ENCODE measurements at places on chromosomes 3 and 15.
A peak's percentile ranks its signal among the peaks of the same experiment; 100 is the strongest.

GRCh38 chr15:78763796-78764241 lies 47.4 kb downstream of the ADAMTS7 start:
- no peak for DNase-seq

- no peak for DNase-seq
Observed at GRCh38 chr3:47250309-47251060, 32.1 kb downstream of the KIF9 start.

GRCh38 chr3:171435143-171435542 lies 25.1 kb downstream of the TNIK start:
- no peak for DNase-seq

GRCh38 chr15:83320404-83320803 lies 35.9 kb upstream of the BNC1 start:
- no peak for DNase-seq

DNA sequence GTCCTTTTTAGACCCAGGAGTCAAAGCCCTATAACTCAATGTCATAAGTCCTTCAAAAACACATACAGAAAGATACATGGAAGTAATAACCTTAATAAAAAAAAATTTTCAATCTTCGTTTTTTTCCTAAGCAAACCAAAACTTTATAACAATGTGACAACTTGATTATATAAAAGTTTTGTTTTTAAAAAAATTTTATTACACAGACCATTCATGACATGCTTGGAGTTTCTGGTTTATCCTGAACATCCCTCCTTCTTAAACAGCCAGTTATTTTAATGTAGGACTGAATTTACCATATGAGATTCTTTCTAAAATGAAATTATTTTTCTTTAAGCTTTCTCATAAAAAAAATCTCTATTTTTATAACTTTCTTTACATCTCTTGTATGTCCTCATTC lies 30.7 kb downstream of the IQCF6 start:
- DNase-seq: no peak

GRCh38 chr3:49900491-49901153 lies 3.1 kb downstream of the MST1R start:
- peak; percentile 66 for DNase-seq

DNA sequence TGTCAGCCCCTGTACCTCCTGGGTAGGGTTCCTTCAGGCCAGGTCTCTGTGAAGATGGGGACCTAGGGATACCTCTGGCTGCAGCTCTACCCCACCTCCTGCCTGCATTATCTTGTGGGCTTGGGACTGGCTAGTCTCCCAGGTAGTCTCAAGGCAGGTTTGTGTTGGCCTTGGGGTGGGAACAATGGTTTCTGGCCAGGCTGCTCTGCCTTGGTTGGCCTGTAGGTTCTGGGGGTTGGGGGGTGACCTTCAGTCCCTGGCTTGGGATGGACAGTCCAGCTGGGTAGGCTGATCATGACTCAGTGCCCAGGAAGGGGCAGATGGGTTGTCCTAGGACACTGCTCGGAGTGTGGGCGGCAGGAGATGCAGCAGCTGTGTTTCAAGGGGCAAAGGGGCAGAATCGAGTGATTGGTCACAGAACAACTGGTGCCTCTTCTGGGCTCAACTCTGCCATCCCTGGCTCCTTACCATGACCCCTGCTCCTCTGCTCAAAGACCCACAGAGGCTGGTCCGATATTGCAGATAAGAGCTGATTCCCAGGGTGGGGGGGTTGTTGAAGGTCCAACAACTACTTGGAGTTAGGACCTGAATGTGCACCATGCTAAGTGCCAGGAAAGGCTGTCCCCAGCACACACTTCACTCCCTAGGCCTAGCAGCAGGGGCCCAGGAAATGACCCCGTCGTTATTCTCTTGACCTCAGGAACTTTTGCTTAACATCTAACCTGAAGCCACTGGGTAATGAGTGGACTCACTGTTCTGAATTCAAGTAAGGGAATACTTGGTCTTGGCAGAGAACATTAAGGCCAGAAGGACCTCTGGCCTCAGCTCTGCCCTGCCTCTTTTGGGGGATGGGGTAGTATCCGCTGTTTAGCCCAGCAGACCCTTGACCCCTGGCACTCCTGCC lies 18.1 kb upstream of the BSN start:
- no peak for DNase-seq

DNA sequence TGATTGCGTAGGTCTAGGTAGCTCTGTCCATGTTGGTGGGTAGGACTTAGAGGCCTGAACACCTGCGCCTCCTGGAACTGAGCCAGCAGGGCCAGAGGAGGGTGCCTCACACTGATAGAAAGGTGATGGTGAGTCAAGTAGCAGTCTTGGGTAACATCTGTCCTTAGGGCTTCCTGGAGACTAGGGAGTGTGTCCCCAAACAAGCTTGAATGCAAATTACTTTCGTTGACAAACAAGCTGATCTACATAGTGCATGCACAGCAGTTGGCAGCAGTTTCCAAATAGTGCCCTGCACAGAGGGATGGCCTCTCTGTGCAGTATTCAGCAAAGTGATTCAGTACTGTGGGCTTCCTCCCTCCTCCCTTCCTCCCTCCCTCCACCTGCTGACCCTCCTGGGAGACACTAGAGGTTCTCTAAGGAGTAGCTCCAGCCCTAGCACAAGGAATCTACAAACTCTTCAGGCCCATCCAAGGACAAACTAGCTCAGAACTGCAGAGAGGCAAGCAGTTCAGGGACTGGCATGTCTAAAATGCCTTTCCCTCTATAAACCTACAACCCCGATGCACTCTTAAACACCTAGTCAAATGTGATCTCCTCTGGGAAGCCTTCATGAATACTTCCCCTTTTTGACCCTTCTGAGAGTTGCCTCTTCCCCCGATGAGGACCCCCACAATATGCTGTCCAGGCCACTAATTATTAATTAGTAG lies 61.0 kb downstream of the TLE3 start:
- no peak for DNase-seq

Data from Panc1 (cell line).